ENCODE measurements at places on chromosomes 16 and 17.

GRCh38 chr16:29231244-29231643 is 175.3 kb downstream of the NPIPB11 start:
- no peak for DNase-seq

GRCh38 chr16:57001026-57001679 is 11.8 kb downstream of the NLRC5 start:
- no peak for DNase-seq

- DNase-seq: no peak
Measured at GRCh38 chr16:49857423-49858181, 1.7 kb upstream of the ZNF423 start.

GRCh38 chr16:23229714-23230113 is 47.2 kb downstream of the SCNN1G start:
- no peak for DNase-seq

DNA sequence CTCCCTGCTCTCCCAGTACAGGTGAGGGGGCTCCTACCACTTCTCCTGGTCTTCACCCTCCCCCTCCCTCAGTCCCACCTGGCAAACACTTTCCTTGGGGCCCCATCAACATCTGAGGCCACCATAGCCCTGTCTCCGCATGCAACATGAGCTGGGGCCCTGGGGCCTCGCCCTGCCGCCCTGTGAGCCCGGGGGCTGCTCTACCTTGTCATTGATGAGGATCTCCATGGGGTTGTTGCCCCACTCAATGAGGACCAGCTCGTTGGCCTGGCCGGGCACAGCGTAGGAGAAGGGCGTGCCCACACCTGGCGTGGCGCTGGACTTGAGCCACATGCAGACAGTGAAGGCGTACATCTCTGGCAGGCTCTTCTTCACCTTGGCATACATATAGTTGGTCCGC is 3.4 kb downstream of the NPTX1 start:
- no peak for DNase-seq

DNA sequence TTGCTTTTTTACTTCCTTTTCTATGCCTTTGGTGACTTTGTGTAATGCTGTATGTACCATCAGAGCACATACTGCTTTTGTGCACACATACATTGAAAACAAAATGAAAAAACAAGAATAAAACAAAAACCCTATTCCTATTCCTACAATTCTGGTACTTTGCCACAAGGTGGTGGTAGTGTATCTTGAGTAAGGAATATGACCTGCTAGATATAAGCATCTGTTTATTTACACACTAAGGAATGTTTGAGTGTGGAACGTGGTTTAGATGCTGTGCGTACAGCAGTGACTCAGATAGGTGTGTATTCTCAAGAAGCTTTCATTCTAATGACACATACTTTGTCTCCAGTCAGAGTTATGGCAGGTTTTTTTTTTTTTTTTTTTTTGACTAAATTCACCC is 606.2 kb downstream of the WWOX start:
- no peak for DNase-seq

GRCh38 chr17:6455321-6455705 is 11.1 kb downstream of the PIMREG start:
- no peak for DNase-seq

DNA sequence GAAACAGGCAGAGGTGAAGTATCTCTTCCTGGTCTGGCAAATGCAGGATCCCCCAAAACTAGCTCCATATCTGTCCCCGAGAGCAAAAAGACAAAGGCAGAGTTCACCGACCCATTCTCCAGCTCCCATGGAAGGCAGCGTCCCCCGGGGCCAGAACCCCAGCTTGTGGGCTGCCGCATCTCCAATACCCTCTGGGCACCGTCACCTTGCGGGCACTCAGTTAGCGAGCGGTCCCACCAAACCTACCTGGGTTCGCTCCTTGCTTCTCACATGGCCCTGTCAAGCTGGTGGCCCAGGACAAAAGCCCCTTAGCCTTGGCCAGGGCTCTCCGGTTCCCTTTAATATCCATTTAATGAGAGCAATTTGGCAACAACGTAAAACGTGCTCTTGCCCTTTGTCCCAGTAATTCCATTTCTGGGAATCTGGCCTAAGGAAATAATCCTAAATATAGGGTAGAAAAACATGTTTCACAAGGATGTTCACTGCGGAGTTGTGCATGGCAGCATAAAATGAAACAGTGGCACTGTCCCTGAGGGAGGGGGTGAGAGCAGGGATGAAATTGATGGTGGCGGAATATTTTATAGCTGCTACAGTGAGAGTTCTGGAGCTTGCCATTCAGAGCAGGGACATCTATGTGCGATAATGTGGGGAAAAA is 157.1 kb downstream of the CMIP start:
- DNase-seq: peak; percentile 43

GRCh38 chr16:29107299-29107698 is 122.4 kb downstream of the LAT start:
- DNase-seq: no peak

DNA sequence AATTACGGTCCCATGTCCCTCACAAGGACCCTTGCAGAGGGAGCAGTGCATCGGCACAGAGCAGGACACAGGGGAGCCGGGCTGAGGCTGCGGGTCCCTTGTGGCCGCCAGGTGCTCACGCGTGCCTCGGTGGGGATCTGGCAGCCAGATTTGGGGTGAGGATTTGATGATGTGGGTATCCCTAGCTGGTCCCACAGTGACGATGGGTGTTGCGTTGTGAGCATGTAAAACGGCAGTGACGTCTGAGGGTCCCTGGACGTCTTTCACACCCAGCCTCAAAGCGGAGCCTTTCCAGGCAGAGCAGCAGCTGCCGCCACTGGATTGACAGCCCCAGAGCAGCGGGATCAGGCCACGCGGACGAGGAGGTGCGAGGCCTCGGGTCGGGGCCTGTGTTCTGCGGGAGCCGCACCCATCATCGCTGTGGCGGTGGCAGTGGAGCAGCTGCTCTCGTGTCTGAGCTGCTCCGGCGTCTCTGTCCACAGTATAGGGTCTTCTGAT is 54.6 kb downstream of the WDR45B start:
- DNase-seq: no peak

- DNase-seq: no peak
Measured at GRCh38 chr17:42405963-42406495, 17.0 kb downstream of the CAVIN1 start.

- DNase-seq: no peak
Measured at GRCh38 chr16:30985401-30986128, 558 bp downstream of the HSD3B7 start.

GRCh38 chr16:11076259-11077018 is 132.1 kb downstream of the CLEC16A start:
- no peak for DNase-seq

GRCh38 chr16:72913551-72913950 is 134.4 kb downstream of the ZFHX3 start:
- no peak for DNase-seq

- DNase-seq: peak; percentile 12
Measured at GRCh38 chr16:66728117-66728787, 23.2 kb downstream of the DYNC1LI2 start.

DNA sequence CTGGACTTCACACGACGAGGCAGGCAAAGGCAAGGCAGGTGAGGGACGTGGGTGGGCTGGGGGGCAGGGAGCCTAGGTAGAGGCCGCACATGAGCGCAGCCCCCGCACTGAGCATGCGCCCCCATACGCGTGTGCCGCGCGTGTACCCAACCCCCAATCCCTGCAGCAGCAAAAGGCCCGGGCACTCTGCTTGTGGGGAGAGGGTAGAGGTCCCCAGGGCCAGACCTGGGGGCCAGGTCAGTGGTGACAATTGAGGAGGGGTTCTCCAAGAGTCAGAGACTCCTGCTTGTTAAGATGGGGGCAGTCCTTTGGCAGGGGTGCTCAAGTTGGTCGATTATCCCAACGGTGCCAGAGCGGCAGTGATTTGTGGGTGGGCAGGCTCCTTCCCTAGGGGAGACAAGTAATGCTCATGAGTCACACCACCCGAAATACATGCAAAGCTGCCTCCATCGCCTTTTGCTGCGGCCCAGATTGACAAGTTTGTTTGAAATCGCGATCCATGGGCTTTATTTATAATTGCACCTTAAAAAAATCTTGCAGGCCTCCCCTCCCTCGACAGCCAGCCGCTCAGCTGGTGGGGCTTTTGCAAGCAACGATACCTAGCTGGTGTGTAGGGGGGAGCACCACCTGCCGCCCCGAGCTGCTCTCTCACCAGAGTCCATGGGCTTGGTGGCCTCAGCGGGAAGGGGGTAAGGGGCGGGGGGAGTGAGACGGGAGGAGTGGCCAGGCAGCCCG is 1.1 kb upstream of the GIT1 start:
- no peak for DNase-seq

Data from NCI-H2081 treated with DMSO at 0.1 percent for 48 hours (cell line).